ENCODE measurements at places on chromosomes 4 and X.

DNA sequence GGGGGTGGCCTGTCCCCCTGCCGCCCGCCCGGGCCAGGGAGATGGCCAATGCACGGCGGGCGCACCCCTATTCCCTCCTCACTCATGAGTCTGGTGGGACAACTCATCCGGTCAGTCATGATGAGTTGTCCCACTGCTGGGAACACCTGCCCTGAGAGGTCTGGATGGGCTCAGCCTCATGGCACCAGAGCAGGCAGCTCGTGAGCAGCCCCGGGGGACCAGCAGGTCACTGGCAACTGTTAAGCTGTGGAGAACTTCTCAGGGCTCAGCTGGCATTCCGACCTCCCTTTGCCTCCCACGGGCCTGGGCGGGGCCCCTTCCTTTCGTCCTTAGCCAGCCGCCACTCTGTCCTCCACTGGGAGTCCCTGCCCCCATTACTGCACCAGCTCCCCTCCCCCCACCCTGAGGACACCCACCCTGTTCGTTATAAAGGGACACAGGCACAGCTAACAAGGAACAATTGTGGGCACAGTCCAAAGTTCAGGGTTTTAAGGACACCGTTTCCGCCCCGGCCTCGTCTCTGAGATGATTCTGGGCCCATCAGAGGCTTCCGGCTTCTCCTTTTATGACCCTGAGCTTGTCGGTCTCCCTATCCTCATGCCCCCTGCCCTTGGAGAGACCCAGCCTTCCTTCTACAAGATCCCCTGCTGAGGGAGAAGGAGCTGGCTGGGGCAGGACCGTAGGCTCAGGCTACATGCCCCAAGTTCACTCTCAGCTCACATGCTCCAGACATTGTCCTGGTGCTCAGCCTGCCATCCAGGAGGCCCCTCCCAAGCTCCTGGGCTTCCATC is 14.6 kb upstream of the KIAA0232 start:
- no peak for DNase-seq

- no peak for DNase-seq
Observed at GRCh38 chr4:138897811-138898226, 117.8 kb upstream of the NOCT start.

DNA sequence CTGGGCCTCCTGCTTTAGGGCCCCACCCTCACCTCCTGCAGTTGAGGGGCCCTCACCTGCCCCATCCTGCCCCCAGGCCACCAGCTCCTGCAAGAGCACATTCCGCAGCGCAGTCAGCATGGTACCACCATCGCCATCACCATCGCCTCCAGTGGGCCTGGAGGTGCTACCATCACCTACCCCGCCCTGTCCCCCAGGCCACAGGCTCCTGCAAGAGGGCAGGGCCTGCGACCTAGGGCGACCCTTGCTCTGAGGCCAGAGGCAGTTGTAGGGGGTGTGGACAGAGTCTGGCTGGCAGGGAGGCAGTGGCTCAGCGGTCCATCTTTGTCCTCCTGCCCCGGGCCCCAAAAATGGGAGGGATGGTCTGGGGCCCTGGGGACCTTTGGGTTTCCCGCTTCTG is 3.9 kb upstream of the HAUS7 start:
- no peak for DNase-seq

DNA sequence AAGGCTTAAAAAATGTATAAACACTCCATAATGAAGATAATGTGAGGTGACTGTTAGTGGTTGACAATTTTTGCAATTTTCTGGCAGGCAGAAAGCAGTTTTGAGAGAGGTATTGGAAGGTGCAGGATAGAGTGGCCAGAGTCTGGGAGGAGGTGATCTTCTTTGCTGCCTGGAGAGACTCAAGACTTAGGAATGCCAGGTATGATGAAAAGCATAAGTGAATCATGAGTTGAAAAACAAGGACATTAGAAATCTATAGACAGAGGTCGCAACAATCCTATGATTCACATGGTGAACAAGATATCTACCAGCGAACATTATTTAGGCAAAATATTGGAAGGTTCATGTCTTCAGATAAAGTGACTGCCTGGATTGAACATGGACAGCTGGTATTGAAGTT is 118.5 kb downstream of the CFAP299 start:
- no peak for DNase-seq

DNA sequence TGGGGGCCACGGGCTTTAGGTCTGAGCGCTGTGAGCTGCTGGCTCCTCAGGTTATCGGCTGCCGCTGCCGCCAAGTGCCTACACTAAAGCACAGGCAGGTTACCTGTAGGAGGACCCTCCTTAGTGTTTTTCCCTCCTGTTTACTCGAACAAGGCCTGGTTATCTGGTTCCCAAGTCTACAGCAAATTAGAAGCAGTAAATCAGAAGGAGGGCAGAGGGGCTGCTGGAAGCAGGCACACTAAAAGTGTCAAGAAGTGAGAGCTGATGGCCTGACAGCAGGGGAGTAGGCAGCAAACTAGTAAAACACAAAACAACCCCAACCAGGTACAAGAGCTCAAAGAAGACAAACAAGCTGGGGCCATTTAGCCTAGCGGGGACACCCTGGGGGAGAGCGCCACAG is 125.0 kb upstream of the PJA1 start:
- DNase-seq = no peak

- no peak for DNase-seq
Observed at GRCh38 chrX:32137525-32137924, 1065.7 kb upstream of the FTHL17 start.

- DNase-seq = no peak
Observed at GRCh38 chr4:86556791-86557415, 37.2 kb upstream of the PTPN13 start.

DNA sequence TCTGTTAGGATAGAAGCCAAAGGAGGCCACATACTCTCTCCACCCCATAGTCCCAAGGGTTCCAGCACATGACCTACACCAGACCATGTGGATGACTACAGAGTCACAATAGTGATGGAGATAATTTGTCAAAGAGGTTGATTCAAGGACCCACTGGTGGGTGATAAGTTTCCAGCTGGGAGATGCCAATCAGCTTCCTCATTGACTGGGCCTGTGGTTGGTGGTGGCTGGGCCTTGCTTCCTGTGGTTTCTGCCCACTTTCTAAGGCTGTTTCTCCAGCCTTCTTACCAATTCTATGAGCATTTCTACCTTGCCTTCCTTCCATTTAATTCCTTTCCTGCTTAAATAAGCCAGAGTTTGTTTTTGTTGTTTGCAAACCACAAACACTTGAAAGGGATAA is 95.5 kb upstream of the CPEB2 start:
- no peak for DNase-seq

DNA sequence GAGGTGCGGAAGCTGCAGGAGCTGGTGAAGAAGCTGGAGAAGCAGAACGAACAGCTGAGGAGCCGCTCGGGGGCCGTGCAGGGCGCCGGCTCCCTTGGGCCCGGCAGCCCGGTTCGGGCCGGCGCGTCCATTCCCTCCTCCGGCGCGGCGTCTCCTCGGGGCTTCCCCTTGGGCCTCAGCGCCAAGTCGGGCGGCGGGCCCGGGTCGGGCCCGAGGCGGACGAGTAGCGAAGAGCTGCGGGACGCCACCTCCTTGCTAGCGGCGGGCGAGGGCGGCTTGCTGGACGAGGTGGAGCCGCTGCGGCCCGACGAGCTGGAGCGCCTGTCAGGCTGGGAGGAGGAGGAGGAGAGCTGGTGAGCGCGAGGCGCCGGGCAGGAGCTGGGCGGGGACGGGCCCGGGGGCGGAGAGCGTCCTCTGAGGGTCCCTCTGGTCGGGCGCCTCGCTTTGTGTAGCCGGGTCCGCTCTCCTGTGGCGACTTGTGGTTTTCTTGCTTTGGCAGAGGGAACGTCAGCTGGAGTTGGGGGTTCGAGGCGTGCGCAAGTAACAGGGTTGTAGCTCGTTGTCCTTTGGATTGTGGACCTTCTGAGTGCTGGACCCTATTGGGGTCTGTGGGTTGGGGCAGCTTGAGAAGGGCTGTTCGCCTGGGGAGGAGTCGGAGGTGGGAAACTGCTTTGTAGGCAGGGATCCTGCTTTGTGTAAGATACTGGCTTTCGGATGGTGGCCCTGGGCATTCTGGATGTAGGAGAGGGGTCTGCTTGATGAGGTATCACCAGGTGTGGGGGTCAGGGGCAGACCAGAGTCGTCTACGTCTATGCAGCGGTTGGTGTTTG is 662 bp downstream of the SLAIN2 start:
- DNase-seq = peak; percentile 26

DNA sequence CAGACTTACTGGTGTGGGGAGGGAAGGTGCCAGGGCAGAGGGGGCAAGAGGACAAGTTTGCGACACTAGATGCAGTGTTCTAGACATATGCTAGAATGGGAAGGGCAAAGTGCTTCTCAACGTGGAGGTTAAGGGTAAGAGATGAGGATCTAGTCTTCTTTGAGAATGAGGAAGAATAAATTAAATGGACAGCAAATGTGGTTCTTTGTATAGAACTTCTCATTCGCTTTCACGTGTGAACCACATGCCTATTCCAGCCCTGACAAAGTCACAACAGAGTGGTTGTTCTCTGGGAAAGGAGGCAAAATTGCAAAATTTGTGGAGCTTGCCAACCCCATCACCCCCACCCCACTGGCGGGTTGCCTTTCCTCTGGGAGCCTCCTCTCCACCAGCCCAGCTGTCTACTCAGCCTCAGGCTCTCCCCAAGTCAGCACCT is 1.5 kb upstream of the ANXA5 start:
- DNase-seq = no peak

GRCh38 chrX:47452112-47452511 is 30.9 kb downstream of the ZNF41 start:
- DNase-seq = no peak

GRCh38 chr4:168871632-168872031 is 138.4 kb downstream of the CBR4 start:
- no peak for DNase-seq

GRCh38 chr4:126772662-126773061 is 860.1 kb upstream of the INTU start:
- DNase-seq = no peak

DNA sequence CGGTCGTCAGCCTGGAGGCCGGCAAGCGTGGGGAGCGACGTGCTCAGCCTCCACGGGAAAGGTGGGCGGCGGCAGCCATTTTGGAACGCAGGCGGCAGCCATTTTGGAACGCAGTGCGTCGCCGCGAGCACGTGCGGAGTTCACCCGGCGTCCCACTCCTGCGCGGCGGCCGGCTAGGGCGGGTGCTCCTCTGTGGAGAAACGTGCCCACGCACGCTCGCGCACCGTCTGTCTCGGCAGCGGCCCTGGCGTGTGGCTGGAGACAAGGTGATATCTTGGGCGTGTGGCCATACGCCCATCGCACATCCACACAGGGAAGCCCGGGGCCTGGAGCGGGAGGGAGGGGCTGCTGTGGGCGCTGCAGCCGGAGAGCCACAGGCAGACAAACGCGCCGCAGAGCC is 21.1 kb downstream of the CPLX1 start:
- no peak for DNase-seq

DNA sequence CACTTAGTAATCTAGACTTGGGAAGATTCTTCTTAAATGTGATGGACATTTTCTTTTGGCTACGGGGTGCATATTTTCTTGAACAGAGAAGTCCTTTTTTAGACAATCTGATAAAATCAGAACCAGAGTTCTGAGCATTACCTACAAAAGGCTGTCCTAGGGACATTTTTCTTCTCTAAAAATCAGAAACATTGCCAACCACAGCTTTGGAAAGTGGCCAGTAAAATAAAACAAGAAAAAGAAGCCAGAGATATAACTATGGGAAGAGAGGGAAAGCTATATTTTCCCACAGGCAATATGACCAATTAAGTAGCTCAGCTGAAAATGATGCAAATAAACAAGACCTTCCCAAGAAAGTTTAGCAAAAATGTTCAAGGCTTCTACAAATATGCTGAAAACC is 55.9 kb downstream of the MXRA5 start:
- no peak for DNase-seq

DNA sequence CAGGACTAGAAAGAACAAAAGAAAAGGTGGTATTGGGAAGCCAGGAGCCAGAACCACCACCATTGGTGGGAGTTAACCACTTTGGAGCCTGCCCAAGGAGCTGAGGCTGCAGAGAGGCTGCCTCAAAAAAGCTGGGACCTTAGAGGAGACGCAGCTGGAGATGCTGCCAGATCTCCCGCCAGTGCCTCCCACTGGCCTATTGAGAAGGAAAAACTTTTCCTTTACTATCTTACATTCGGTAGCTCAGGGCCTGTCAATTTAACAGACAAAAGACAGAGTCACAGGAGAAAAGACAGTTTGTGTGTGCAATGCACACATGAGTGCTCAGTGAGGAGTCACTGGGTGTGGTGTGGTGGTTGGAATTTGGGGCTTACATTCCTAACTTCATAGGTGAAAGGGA is 52.4 kb upstream of the HPSE start:
- no peak for DNase-seq

DNA sequence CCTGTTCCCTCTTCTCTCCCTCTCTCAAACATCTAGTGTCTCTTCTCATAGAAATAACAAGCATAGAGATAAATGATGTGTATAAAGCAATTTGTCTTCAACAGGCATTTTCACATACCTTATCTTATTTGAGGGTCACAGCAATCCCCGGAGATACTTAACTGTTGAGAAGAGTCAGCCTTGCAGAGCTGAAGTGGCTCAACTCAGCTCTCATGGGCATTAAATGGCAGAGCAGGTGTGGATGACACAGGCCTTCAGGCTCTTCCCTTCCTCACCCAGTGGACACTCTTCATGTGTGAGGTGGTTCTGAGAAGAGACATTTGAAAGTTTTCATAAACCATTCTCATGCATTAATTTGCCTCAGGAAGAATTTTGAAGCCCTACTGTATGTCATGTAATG is 134.2 kb downstream of the AFF2 start:
- DNase-seq = no peak

DNA sequence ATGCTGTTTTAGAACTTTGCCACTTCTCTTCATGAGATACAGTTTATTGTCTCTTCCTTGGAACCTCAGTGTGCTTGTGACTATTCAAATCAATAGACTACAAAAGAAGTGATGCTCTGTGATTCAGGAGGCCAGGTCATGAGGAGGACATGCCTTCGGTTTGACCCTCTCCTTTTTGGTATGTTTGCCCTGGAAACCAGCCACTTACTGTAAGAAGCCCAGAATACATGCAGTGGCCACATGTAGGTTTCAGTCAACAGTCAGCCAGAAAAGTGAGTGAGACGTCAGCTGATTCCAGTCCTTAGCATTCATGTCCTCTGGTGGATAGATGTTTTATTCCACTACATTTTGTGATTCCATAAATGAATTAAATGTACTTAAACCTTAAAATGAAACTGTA is 328.7 kb downstream of the PCDH18 start:
- DNase-seq = no peak

DNA sequence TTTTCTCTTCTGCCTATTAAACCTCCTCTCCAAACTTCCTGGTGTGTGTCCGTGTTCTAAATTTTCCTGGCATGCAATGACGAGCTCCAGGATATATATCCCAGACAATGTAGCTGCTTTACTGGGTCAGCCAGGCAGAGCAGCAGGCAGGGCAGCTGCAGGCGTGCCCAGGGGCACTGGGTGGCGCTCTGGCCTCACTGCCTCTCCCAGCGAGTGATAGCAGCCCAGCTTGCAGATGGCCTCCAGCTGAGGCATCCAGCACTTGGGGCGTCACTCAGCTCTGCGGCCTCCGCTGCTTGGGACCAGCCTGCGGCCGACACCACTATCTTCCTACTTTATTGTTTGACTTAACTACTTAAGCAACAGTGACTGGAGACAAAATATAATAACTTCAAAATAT is 23.0 kb upstream of the UBA6 start:
- DNase-seq = no peak

- DNase-seq = no peak
Observed at GRCh38 chr4:153362184-153362583, 17.7 kb downstream of the MND1 start.

- no peak for DNase-seq
Observed at GRCh38 chrX:18884916-18885315, 99.0 kb downstream of the PHKA2 start.

GRCh38 chrX:31057291-31057690 is 14.6 kb downstream of the FTHL17 start:
- no peak for DNase-seq

GRCh38 chrX:18426004-18426320 is 554 bp downstream of the CDKL5 start:
- no peak for DNase-seq

Data from kidney capillary endothelial cell (primary cell).